ENCODE measurements at places on chromosomes 2 and 18. TPM values are rescaled to one million over a fixed set of nuclear protein-coding genes. Genes with fewer than 3 reads are reported as not detected.

The SCN7A gene
- total RNA-seq, result not detected

The B3GNT7 gene
- not detected for total RNA-seq

The KLHL30 gene
- not detected for total RNA-seq

The CD226 gene
- under 0.01 TPM for total RNA-seq

The STPG4 gene
- total RNA-seq, result 1.2 TPM

The SLC5A7 gene
- not detected for total RNA-seq

The SOCS6 gene
- total RNA-seq, result 21.6 TPM

The CRYBA2 gene
- total RNA-seq, result not detected

The TUBA3E gene
- not detected for total RNA-seq

The MCM6 gene
- 40.2 TPM for total RNA-seq

The PROC gene
- not detected for total RNA-seq

The DHRS9 gene
- 2.0 TPM for total RNA-seq

The GFPT1 gene
- 30.3 TPM for total RNA-seq

The CCDC102B gene
- total RNA-seq, result 1.4 TPM

The HOXD10 gene
- 2.0 TPM for total RNA-seq

The RPRM gene
- not detected for total RNA-seq

The MOCOS gene
- 1.7 TPM for total RNA-seq

The IL36G gene
- total RNA-seq, result not detected

Measured in myometrial cell (primary cell).